ENCODE measurements at places on chromosomes 5 and 9.

GRCh38 chr9:8718121-8718725 is 918.6 kb upstream of the DMAC1 start:
- no peak for DNase-seq

- no peak for DNase-seq
Observed at GRCh38 chr9:2593744-2594143, 27.8 kb upstream of the VLDLR start.

DNA sequence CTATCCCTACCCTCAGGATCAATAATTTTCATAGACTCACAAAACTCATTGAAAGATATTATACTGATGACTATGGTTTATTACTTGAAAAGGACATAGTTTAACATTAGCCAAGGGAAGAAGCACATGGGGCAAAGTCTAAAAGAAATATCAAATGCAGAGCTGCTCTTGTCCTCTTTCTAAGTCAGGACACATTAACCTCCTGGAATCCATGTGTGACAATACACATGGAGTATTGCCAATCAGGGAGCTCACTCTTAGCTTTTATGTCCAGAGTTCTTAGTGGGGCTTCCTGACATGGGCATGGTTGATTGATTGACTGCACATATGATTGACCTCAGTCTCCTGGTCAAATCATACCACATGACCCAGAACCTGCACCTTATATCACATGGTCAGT is 165.5 kb upstream of the COX7C start:
- no peak for DNase-seq

DNA sequence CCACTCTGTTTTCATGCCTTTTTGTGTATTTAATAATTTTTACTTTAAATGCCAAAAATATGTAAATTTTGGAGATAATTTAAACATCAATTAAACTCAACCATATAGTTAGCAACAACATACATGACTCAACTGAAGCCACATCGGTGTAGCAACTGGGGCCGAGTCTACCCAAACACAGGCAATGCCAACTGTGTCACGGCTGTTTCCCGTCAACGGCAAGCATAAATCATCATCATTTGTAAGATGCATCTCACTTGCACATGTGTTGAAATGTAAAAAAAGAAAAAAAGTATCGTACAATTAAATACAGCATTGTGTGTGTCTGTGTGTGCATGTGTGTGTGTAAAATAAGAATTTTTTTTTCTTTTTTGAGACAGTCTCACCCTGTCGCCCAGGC is 160.1 kb upstream of the TAS2R1 start:
- no peak for DNase-seq

DNA sequence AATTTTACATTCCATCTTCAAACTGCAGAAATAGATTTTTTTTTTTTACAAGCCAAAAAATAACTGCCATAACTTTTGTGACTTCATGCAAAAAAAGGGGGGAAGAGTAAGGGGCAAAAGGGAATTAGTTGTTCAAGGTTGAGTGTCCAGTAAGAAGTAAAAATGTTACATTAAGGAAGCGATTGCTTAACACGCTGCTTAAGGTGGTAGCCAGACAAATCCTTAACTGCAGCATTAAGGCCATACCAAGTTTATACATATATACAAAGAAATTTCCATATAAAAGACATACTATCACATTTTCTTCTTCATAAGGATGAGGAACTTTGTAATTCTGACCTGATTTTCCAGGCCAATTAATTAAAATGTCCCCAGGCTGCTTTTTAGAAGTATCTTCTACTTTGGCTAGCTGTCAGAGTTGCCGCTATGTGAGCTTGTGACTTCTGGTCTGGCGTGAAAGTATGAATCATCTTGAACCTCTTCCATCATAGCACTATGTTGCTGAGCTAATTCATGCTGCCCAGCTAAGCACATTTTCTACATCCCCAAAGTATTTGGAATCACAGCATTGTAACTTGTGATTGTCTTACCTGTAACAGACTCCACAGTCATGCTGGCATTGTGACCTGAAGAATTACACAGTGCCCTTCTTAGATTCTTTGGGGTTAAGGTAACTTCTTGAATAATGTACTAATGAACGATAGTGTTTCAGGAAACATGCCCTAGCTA is 40.0 kb downstream of the G3BP1 start:
- no peak for DNase-seq

DNA sequence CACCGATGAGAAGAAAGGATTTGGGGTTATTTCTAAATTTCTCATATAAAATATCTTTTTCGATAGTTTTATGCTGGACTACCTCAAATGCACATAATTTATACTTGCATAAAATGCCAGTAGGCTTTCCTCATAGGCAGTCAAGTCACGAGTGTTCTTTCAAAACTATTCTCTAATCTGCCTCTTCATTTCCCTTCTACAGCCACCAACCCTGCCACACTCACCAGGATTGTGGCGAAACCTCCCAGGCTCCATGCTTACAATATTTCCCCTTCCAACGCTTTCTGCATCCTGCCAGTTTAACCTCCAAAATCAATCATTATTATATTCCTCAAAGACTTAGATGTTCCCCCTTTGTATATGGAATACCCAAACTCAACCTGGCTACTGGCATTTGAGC is 65.4 kb downstream of the FRMD3 start:
- DNase-seq: no peak

GRCh38 chr5:44875661-44876605 is 67.2 kb downstream of the MRPS30 start:
- peak; percentile 56 for DNase-seq

DNA sequence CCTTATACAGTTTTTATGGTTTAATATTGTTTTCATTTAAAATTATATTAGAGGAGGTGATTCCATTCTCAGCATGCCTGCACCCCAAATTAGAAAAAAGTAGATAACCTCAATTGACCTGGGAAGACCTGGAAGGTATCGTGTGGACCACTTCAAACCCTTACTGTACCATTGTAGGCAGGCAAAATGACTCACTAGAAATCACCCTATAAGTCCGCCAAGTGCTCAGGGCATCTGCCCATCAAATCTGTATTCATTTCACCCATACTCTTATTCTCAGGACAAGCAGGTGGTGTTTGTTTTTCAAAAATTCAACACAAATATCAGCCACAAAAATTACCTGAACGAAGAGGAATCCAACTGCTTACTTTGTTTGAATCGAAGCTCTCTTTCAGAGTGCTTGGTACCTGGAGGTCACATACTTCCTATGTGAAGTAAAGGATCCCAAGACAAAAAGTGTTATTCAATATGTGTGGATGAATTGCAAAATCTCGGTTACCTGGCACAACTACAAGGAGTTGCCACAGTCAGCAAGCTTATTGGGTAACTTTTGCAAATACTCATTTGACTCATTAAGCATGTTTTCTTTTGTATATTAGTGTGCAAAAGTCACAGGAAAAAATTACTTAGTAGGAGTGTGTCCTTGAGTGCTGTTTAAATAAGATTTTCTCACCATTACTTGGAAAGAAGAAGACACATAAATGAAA is 216.2 kb downstream of the ENC1 start:
- DNase-seq: peak; percentile 55

DNA sequence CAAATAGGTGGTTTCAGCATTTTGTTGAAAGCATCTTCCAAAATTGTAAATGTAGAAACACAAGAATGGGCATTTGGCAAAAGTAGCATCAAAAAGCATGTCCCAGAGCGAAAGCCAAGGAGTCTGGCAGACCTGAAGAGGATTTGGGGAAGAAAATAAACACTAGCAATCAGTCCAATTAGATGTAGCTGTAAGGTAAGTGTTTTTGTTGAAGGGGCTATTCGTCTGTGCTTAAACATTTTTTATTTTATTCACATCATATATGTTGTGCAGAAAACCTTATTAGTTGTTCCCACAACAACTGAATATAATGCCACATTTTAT is 954.1 kb upstream of the COX7C start:
- no peak for DNase-seq

DNA sequence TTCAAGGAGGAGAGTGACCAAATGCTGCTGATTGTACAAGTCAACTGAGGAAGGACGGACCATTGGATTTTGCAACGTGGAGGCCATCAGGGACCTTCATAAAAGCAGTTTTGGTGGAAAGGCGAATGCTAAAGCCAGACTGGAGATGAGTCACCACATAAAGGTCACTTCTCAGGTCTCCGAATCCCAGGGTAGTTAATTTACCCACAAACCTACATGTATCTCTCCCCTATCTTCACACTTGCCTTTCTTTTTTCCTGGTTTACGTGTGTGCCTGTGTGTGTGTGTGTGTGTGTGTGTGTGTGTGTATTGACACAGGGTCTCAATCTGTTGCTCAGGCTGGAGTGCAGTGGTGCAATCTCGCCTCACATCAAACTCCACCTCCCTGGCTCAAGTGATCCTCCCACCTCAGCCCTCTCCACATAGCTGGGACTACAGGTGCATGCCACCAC is 4.6 kb upstream of the CTNNA1 start:
- peak; percentile 11 for DNase-seq

DNA sequence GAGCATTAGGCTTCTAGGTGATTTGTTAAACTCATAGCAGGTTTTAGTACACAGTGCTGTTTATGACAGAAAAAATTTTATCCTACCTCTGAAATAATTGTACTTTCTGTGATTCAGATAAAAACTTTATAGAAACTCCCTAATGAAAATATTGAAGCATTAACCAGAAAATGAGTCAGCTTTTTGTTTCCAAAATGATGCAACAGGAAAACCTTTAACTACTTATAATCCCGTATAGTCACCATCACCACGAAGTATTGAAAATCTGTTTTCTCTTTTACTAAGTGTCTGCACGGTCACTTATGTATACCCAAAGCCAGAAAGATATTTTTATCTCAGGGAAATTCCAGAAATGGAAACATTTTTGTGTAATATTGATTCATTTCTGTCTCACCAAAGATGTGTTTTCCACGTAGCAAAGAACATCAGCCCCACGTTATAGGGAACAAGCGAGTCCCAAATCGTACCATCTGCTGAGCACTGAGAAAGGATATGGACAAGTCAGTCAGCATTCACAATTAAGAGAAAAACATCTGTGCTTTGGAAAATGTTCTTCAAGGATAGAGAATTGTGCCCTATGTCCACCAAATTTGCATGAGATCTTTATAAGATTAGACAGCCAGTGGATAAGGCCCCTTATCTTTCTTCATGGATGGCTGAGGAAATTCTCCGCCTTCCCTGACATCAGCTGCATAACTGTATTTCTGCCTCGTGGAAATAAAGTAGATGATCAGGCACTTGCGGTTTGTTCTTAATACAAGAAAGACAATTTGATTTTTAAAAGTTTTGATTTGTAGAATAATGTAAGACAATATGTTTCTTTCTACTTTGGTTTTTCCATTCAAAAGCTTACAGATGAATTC is 41.9 kb downstream of the TNFAIP8 start:
- DNase-seq: no peak

DNA sequence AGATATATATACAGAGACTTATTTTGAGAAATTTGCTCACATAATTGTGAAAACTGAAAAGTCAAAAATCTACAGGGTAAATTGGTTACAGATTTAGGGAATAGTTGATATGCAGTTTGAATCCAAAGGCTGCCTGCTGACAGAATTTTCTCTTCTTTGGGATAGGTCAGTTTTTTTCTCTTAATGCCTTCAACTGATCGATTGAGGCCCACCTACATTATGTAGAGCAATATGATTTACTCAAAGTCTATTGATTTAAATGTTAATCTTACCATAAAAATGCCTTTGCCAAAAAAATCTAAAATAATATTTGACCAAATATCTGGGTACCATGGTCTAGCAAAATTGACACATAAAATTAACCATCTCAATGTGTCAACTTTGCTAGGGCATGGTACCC is 3.9 kb upstream of the GHR start:
- DNase-seq: no peak

DNA sequence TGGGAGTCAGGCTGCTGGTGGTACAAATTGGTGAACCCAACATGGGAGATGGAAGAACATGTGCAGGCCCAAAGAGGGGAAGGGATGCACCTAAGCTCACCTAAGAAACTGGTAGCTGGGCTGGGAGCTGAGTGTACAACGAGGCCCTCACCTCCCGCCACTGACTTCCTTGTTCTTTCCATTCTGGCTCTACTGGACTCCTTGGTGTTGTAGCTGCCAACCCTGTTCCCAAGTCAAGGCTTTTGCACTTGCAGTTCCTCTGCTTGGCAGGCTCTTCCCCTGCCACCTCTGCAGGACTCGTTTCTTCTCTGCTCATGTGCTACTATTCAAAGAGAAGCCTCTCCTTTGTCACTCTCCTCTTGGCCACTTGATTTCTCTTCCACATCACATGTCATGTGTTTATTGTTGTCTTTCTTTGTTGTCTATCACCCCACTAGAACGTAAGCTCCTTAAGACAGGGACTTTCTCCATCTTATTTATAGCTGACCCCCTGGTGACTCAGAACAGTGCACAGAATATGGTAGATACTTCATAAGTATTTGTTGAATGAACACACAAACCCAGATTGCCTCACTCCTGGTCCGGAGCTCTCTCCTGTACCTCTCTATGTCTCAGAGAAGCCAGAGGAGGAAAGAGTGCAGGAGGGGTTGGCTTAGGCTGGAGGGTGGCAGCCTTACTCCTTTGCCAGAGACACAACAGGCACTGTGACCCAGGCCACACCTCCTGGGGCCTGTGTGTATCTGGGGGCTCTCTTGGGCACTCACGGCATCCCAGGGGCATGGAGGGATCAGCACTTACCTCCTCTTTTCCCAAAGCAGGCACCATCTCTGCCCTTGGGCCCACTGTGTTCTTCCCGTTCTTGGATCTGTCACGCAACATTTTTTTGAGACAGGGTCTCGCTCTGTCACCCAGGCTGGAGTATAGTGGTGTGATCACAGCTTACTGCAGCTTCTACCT is 5.2 kb upstream of the SPINK4 start:
- no peak for DNase-seq

DNA sequence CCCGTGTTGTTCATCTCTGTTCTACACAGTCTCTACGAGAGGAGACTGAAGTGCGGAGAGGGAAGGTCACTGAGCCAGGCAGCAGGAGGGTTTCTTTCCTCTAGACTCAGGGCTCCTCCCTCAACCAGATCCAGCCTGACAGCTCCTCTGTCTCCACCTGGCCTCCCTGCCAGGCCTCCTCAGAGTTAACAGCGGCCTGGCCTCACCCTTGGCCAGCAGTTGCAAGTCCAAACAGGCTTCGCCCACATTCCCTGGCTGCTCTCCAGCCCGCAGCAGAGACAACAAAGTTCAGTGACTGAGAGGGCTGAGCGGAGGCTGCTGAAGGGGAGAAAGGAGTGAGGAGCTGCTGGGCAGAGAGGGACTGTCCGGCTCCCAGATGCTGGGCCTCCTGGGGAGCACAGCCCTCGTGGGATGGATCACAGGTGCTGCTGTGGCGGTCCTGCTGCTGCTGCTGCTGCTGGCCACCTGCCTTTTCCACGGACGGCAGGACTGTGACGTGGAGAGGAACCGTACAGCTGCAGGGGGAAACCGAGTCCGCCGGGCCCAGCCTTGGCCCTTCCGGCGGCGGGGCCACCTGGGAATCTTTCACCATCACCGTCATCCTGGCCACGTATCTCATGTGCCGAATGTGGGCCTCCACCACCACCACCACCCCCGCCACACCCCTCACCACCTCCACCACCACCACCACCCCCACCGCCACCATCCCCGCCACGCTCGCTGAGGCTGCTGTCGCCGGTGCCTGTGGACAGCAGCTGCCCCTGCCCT is at the start of gene HRCT1:
Gene HRCT1 (plus strand): TSS at position 291 of the 768 bp plus-strand sequence. CDS start 86 bp downstream, at position 377.
- peak; percentile 86 for DNase-seq

Measured in Calu3 (cell line).